ENCODE measurements at places on chromosomes 4 and X.

DNA sequence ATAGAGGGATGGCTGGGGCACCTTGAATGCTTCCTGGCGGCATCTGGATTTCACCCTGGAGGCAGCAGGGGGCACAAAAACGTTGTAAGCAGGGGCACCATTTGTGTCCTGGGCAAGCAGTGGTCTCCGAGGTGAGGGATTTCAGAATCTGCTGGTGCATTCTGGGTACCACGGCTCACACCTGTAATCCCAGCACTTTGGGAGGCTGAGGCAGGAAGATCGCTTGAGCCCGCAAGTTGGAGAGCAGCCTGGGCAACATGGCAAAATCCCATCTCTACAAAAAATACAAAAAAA is 16.8 kb upstream of the TBC1D14 start:
- no peak for DNase-seq

GRCh38 chrX:50920132-50920531 is 9.6 kb downstream of the BMP15 start:
- DNase-seq = no peak

DNA sequence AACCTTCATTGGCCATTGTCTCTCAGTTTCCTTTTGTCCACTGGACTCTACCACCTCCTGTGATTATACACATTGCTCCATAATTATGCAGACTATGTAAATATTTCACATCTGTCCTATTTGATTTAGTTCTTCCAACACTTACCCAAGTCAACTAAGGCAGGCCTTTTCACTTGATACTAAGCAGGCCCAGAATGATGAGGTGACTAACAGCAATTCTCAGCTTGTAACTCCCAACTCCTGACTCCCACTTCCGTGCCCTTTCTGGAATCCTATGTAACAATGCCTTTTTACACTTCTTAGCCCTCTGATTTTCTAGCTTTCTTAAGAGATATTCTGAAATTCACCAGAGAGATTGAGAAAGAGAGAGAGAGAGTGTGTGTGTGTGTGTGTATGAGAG is 6.6 kb downstream of the PAK3 start:
- no peak for DNase-seq

DNA sequence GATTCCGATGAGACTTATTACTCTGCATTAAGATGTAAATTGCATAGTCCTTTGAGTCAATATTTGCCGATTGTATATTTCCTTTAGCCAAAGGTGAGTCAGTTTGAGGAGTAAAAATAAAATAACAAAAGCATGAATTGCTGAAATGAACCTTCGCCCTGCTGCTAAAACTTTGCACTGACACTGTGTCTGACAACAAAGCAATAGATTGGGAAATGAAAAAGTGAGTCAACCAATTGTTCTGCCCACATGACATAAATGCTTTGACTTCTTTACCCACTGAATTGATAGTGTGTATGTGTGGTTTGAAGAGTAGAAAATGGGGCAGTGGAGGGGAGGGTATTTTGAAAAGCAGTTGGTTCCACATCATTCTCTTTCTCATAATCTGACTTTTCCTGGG is 88.4 kb upstream of the AFF2 start:
- DNase-seq = no peak

DNA sequence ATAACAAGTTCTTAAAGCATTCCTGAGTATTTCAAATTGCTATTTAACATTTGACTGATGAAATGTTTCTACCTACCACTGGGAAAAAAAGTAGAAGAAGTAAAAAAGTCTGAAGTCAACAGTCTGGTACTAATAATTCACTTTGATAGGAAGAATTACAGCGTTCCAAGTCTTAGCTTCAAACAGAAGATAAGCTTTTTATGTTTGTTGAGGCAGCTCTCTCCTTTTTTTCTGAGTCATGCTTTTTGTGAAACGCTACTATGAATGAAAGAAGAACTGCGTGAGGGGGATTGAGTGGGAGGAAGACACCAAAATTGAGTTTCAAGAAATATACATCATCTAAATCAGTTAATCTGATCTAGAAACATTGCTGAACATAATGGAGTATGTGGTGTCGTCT is 13.0 kb upstream of the KDR start:
- DNase-seq = no peak

- no peak for DNase-seq
These were observed 85.4 kb downstream of the GPRIN3 start for GRCh38 chr4:89222170-89222569.

- DNase-seq = no peak
These were observed 110.0 kb upstream of the PPARGC1A start for GRCh38 chr4:23999714-24000469.

DNA sequence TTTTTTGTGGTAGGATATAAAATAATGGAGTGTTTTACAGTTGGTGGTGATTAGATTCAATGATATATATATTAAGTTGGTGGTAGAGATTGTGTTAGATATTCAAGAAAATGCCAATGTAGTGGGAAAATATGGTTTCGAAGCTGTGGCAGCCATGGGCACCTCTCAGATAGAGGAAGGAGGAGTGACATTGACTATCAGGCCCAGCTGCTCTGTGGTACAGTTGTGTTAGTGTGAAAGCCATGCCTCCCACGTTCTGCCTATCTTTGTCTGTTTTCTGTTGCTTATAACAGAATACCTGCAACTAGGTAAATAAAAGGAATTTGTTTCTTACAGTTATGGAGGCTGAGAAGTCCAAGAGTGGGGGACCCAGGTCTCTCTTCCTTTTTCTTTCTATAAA is 101.9 kb downstream of the ARHGAP10 start:
- DNase-seq = no peak

GRCh38 chr4:152572417-152573086 is 36.7 kb upstream of the FBXW7 start:
- no peak for DNase-seq

DNA sequence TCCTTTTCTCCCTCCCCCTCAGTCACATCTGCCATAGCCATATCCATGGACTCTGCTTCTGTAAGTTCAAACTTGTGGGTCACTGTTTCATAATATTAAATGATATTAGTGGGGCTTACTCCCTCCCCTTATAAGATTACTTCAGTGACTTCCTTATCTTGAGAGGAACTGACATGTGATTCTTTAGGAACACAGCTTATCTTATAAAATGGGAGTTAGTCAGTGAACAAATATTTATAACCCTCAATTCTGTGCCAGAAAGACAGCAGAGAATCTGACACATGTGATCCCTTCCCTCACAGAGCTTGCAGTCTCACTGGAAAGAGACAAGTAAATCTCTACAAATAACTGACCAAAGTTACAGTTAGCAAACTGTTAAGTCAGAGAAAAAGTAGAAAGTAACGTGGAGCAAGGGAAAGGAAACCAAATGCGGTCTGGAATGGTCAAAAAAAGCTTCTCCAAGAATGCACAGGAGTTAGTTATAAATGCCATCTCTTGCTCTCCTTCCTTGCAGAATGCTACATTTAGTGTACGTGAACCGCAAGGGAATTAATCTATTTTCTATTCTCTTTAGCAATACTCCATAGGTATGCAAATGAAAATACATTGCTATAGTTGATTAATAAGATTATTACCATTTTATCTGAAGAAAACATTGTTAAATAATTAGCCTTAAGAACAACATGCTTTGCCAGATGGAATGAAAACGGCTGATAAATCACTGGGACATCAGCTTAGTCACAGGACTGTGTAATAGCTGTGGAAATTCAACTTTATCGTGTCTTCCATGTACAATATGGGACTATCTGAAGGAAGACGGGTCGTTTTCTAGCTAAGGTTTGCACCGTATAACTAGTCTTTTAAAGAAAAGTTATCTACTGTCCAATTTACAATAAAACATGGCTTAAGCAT is 29.0 kb downstream of the SGMS2 start:
- no peak for DNase-seq

DNA sequence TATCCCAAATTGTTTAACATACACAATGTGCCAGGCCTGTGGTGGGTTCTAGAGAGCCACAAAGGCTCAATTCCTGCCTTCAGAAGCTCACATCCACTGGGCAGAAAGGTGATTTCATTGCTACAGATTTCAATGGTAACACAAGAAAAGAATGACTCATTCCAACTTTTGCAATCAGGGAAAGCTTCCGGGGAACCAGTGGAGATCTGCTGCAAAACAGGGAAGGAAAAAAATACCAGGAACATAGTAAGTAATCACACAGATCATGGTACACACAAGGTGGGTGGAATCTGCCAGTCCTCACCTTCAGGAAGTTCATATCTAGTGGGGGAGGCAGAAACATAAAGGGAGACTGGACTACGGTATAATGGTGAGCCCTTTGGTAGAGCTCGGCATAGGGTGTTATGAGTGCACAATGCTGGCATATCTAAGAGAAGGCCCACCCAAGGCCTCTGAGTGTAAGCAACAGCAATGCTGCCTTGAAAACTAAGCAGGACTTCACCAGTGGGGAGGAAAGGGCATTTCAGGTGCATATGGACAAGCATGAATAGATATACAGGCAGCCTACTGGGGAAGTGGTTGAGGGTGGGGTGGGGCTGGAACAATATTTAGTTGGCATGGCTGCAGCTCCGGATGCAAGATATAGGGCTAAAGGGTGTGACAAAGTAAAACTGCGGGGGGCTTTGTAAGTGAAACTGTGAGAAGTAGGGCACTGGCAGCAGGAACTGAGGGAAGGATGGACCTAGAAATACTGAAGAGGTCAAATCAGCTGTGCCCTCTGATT is 24.2 kb downstream of the GPRIN3 start:
- peak; percentile 1 for DNase-seq

- DNase-seq = no peak
These were observed 117.9 kb upstream of the HS3ST1 start for GRCh38 chr4:11546391-11547175.

GRCh38 chr4:184238072-184238745 is 20.5 kb upstream of the ENPP6 start:
- no peak for DNase-seq

GRCh38 chr4:5012244-5012898 is 6.9 kb downstream of the CYTL1 start:
- DNase-seq = no peak

GRCh38 chr4:52585379-52585778 is 73.7 kb downstream of the USP46 start:
- no peak for DNase-seq

- no peak for DNase-seq
These were observed 23.6 kb downstream of the ANTXR2 start for GRCh38 chr4:80049402-80049801.

- no peak for DNase-seq
These were observed 535.9 kb downstream of the IQCM start for GRCh38 chr4:149279776-149280175.

DNA sequence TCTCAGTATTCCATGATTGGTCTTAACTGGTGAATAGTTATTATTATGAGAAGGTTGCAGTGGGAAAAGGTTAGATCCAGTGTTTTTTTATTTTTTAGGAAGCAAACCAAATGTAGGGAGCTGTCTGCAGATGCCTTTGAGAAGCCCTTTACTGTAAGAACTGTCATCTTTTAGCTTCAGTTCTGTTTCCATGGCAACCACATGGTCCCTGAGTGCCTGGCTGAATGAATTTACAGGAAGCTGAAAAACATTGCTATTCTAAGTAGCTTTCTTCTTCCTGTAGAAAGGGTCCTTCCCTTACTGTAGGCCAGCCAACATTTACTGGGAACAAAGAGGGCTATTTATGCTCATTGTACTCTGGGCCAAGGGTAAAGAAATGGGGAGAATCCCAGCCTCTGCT is 103.3 kb downstream of the DCLK2 start:
- DNase-seq = no peak

GRCh38 chr4:112279025-112279881 is 6.5 kb downstream of the TIFA start:
- DNase-seq = no peak

DNA sequence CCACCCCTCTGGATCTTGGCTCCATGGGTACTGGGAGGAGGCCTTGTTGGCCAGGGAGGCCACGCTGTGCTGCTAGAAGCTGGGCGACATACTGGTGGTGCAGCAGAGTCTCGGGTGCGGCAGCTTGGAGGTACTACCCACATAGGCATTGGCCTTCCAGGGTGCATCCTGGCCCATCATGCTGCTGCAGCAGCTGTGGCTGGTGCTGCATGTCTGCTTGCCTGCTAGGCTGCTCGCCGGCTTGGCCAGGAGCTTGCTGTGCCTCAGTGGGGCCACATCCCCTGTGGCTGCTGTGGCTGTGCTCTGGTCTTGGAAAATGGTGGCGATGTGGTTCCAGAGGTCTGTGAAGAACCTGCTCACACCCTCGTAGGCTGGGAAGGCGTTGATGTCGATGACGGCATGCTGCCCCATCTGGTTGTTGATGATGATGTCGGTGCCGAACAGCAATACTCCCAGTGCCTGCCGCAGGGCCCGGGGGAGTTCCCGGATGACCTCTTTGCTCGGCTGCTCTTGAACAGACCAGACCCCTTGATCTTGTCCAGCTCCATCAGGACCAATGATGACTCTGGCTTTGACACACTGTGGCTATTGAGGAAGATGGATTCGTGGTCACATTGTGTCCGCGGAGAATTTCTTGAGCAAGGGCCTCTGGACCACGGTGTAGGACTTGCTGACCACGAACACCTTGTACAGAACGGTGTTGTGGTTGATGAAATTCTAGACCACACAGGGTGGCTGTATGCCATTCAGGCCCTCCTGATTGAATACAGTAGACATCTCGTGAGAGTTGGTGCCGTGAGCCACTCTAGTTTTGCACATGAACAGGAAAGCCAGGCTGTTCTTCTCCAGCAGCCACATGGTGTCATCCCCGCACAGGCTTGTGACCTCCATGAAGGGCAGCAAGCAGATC is 11.8 kb downstream of the RBM10 start:
- DNase-seq = no peak

DNA sequence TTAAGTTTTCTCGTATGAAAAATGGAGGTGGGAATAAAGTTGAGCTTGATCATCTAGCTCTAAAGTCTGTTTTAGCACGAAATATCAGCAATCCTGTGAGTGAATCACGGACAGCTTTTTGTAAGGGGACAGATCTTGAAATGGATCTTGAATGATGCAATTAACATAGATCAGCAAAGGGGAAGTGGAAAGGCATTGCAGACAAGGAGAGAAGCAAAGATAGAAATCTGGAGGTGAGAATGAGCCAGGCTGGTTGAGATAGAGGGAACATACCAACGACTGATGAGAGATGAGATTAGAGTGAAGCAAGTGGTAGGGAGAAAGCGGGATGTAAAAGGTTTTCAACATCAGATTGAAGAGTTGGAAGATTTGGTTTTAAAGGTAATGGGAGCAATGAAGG is 4.6 kb upstream of the DGKK start:
- no peak for DNase-seq

DNA sequence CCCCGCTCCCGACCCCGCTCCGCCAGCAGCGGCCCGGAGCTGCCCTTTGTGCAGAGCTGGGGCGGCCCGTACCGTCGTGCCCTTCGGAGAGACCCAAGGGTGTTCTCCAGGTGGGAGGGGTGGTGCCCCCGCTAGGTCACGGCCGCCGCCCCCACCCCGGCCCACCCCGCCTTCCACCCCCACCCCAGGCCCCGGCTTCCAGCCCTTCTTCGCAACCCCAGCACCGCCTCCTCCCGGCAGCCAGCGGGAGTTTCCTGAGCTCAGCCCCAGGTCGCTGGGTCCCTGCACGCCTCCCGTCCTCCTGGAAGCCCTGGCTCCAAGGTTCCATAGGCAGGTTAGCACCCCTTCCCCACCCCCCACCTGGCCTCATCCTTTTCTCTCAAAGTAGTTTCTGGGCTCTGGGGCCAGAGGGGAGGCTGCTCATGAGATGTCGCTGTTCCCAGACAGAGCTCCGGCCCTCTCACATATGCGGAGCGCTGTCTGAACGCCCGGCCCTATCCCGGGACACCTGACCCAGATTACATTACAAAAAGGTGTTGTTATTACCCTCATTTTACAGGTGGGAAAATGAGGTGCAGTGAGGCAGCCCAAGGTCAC is 25.2 kb upstream of the FGFR3 start:
- DNase-seq = no peak

All from activated CD4-positive, CD25-positive, alpha-beta regulatory T cell (primary cell).